Placental pericyte (primary cell): ENCODE measurements at places on chromosomes 11 and 22. TPM values are rescaled to one million over a fixed set of nuclear protein-coding genes. Genes with fewer than 3 reads are reported as not detected.

Gene HBE1
- total RNA-seq: not detected in 2 replicates

Gene CHRDL2
- not detected in 2 replicates for total RNA-seq

Gene LZTR1
- 43.3 and 68.9 TPM in 2 replicates for total RNA-seq

Gene C11orf21
- not detected in 2 replicates for total RNA-seq

Gene C11orf87
- total RNA-seq: not detected in 2 replicates

Gene SLCO2B1
- total RNA-seq: 0.29 and 0.66 TPM in 2 replicates

Gene LRP4
- total RNA-seq: 8.2 and 14.0 TPM in 2 replicates

Gene PPP1CA
- 293 and 375 TPM in 2 replicates for total RNA-seq

Gene CNTF
- 2.4 and 4.9 TPM in 2 replicates for total RNA-seq

Gene CADM1
- total RNA-seq: 3.3 and 32.4 TPM in 2 replicates

Gene PKP3
- 0.66 and 1.3 TPM in 2 replicates for total RNA-seq

Gene TUBA8
- 0.43 and 0.66 TPM in 2 replicates for total RNA-seq

Gene OR51B4
- total RNA-seq: not detected in 2 replicates

Gene PRR33
- not detected in 2 replicates for total RNA-seq

Gene TMEM179B
- total RNA-seq: 42.2 and 50.7 TPM in 2 replicates
